ENCODE measurements at places on chromosomes 12 and 14. TPM values are rescaled to one million over a fixed set of nuclear protein-coding genes. Genes with fewer than 3 reads are reported as not detected.

GRCh38 chr14:36443374-36443773 lies 76.7 kb downstream of the NKX2-1 start:
- peak; percentile 77 for DNase-seq

- DNase-seq = no peak
These were observed 124.1 kb upstream of the E2F7 start for GRCh38 chr12:77189458-77189857.

The PRR4 gene
- 0.69 TPM for total RNA-seq

The POTEG gene
- not detected for total RNA-seq

The HOXC10 gene
- not detected for total RNA-seq

- no peak for DNase-seq
These were observed 8.1 kb downstream of the PNP start for GRCh38 chr14:20477211-20477876.

The RFLNA gene
- 1.4 TPM for total RNA-seq

Data from neural progenitor cell (in vitro differentiated cells).